Hippocampal formation (tissue), 2 donors: ENCODE measurements at places on chromosomes 7 and 10.

DNA sequence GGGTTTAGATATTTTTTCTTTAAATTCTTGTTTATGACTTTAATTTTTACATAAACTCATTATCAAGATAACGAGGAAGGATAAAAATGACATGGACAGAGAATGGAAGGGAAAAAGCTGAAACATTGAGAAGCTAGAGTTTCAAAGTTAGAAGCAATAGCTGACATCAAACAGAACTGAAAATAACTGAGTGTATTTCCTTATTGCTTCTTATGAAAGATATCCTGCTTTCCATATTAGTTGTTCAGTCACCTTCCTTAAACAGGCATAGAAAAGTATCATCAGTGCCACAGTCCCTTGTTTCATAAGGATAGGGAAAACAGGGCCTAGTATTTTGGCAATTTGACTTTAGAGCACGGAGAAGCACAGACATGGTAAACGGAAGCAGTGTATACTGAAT, 460.5 kb upstream of the GHITM start:
- DNase-seq, result no peak

GRCh38 chr7:141287936-141288335, 214.1 kb downstream of the TMEM178B start:
- DNase-seq, result no peak

- no peak for DNase-seq
Measured at GRCh38 chr10:113095419-113096127, 145.5 kb downstream of the TCF7L2 start.

DNA sequence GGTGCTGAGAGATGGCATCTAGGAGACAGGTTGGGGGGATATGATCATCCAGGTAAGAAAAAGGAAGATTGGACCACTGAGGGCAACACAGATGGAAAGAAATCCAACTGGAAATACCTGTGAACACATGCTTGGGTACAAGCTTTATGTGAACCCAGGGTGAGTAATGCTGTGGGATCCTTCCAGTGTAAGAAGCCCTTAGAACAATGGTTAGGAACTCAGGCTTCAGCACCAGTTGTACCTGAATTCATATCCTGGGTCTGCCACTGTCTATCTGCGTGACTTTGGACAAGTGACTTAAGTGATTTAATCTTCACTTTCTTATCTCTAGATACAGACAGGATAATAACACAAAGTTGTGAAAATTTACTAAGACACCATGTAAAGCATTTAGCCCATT, 131.0 kb downstream of the ST7 start:
- DNase-seq, result no peak

DNA sequence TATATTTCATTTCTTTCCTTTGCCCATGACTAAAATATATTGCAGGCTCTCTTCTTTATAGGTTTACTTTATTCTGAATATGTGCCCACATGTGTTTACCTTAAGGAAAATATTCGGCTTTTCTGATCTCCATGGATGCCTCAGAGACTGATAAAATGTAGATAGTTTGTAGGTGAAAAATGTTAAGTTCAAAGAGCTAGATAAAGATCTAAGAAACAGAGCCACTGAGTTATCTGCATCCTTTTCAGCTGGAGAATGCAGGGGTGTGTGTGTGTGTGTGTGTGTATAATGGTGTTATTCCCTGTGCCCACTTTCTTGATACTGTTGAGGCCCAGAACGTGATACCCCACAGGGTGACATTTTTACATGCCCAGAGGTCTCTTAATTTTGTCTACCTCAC, 150.8 kb downstream of the LRRC4 start:
- no peak for DNase-seq

- DNase-seq, result no peak
Measured at GRCh38 chr7:90958647-90959046, 305.6 kb upstream of the FZD1 start.

DNA sequence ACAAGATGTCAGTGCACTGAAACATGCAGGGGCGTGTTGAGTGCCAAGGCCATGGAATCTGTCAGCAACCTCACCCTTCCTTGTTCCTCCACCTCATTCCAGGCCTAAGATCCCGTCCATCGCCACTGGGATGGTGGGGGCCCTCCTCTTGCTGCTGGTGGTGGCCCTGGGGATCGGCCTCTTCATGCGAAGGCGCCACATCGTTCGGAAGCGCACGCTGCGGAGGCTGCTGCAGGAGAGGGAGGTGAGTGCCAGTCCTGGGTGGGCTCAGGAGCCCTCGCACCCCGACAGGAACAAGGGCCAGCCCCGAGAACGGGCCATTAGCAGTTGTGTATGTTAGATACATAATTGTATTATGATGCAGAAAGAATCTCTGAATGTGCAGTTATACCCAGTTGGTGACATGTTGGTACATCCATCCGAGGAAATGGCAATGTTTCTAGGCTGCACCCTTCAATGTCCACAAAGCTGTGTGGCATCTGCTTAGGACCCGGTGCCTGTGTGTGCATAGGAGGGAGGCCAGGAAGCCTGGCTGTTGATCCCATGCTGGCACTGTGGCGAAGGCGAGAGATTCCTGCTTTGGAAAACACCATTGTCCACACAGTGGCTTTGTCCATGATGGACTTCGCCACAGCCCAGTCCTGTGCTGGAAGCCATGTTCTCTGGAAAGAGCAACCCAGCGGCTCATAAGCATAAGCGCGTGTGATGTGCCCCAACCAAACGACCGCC, 154.2 kb downstream of the EGFR start:
- no peak for DNase-seq
